ENCODE measurements at places on chromosomes 1 and 21.
A peak's percentile ranks its signal among the peaks of the same experiment; 100 is the strongest.

DNA sequence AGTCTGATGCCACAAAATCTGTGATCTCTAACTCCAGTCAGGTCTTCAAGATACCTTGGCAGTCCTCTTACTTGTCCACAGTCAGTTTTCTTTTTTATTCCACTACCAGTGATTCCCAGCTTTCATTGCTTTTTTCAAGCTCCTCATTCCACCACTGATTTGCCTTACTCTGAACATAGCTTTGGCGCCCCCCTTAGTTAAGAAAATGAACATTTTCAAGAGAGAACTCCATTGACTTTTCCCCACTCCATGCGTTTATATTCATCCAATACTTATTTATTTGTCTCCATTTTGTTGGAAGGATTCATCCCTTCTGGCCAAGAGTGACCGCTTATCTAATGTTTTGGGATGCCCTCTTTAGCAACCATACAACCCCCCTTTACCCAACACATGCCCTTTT lies 33.9 kb upstream of the IPO9 start:
- DNase-seq, result no peak

GRCh38 chr1:205438213-205439158 lies 16.6 kb upstream of the LEMD1 start:
- no peak for DNase-seq

- DNase-seq, result no peak
Measured at GRCh38 chr21:21324297-21324696, 326.1 kb downstream of the NCAM2 start.

DNA sequence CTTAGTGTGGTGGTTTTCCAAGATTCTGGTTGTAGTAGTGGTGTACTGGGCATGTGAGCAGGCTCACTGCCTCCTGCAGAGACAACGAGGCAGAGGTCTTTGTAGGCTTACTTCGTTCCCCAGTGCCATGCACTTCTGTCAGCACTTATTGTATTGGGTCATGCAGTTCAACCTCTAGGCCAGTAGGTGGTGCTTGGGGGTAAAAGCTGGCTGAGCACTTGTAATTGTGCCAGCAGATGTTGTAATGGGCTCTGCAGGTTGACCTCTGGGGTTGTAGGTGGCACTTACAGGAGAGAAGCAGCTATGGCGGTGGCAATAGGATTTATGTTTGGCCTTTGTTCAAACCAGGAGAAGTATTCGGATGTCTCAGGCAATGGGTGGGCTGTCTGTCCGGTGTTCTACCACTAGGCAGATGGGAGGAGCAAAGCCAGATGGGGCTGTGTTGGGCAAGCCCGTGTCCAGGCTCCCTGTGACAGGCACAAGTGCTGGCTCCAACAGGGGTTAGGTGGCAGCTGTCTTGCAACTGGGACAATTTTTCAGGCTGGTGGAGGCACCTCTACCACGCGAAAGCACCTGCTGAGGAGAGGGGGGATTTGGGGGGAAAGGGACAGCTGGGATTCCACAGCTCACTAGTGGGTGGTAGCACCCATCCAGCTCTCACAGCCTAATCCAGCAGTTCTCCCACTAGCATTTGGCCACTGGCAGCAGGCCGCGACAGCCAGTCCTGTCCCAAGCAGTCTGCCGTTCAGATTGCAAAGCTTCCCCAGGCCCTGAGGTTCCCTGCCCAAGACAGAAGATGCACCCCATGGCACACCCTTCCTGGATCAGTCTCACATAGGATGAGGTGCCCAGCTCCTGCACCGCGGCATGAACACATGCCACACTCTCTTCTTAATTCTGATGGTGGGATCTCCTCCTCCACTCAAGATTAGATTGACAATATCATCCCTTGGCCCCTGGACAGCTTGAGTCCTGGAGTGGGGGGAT lies 274.5 kb downstream of the CTH start:
- DNase-seq, result peak; percentile 44

DNA sequence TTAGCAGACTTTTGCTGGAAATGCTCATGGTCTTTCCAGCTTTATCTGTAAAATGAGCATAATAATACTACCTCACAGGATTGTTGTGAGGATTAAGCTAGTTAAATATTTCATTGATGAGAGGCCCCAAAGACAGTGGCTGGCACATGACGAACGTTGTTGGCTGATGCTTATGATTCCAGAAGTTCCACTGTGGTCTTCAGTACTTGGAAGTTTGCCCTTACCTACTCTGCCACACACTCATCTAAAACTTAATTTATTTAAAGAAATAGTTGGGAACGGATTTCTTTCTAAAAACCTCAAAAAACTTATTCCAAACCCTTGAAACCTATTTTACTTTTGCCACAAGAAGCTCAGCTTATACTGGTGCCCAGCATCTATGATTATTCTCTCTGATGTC lies 170.7 kb downstream of the DHRS3 start:
- no peak for DNase-seq

- no peak for DNase-seq
Measured at GRCh38 chr1:101030881-101031280, 5.3 kb upstream of the DPH5 start.

DNA sequence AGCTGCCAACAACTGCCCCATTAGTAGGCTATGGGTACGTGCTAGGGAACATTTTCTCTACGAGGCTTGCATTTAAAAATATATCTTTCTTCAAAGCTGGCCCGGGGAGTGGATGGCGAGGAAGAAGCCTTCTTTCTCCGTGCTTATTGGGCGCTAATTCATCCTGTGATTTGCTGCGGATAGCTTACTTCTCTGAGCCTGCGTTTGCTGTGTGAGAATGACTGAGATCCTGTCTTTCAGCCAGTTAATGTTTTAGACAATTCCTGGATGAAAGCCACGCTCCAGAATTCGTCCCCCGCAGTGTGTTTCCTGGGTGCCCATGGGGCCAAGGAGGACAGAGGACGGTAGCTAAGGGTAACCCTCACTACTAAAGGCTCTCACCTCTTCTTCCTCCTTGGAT lies 57.8 kb upstream of the TARBP1 start:
- no peak for DNase-seq
